ENCODE measurements at places on chromosomes 3 and 15. TPM values are rescaled to one million over a fixed set of nuclear protein-coding genes. Genes with fewer than 3 reads are reported as not detected.

The FBXO40 gene
- total RNA-seq, result not detected

The MED12L gene
- total RNA-seq, result 0.82 TPM

The PXYLP1 gene
- total RNA-seq, result 11.9 TPM

The NOX5 gene
- total RNA-seq, result 0.60 TPM

The IGDCC3 gene
- 0.22 TPM for total RNA-seq

The MASP1 gene
- total RNA-seq, result 4.8 TPM

The NTRK3 gene
- total RNA-seq, result 25.5 TPM

The ADAMTS17 gene
- total RNA-seq, result 2.2 TPM

The CD96 gene
- total RNA-seq, result 9.5 TPM

The CHRFAM7A gene
- 2.7 TPM for total RNA-seq

The WDR49 gene
- total RNA-seq, result 1.0 TPM

The CD200R1 gene
- 2.2 TPM for total RNA-seq

The CGNL1 gene
- total RNA-seq, result 81.5 TPM

The GPR160 gene
- total RNA-seq, result 24.9 TPM

The ATP10A gene
- total RNA-seq, result 6.8 TPM

The AGBL1 gene
- total RNA-seq, result not detected

The PP2D1 gene
- total RNA-seq, result not detected

The NR1I2 gene
- 0.38 TPM for total RNA-seq

The GOLGA8R gene
- 6.3 TPM for total RNA-seq

The BCHE gene
- total RNA-seq, result 1.4 TPM

The ITPKA gene
- 0.66 TPM for total RNA-seq

The TTLL13 gene
- 0.54 TPM for total RNA-seq

Data from kidney (tissue), 22 donors.